Uterus (tissue), 4 donors: ENCODE measurements at places on chromosomes 2 and 18. TPM values are rescaled to one million over a fixed set of nuclear protein-coding genes. Genes with fewer than 3 reads are reported as not detected.

Gene IL37
- not detected for total RNA-seq

- no peak for DNase-seq
Measured at GRCh38 chr2:12352889-12353288, 363.8 kb upstream of the TRIB2 start.

Gene WDR43
- total RNA-seq = 69.4 TPM

Gene MDH1B
- total RNA-seq = 38.2 TPM

DNA sequence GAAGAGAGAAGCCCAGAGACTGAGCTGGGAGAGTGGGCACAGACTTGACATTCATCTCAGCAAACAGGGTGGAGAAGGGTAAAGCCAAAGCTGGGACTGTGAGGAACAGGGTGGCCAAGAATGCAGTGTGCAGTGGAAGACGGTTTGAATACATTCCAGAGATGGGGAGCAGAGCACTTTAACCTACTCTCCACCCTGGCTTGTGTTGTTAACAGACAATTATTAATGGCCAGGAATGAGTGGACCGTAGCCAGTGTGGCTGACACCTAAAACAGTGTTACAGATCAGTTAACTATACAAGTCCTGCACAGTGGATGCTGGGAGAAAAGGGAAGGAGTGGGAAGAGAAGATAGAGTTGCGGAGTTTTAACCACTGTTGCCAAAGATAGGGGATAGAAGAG, 7.4 kb upstream of the NAB1 start:
- DNase-seq = no peak

DNA sequence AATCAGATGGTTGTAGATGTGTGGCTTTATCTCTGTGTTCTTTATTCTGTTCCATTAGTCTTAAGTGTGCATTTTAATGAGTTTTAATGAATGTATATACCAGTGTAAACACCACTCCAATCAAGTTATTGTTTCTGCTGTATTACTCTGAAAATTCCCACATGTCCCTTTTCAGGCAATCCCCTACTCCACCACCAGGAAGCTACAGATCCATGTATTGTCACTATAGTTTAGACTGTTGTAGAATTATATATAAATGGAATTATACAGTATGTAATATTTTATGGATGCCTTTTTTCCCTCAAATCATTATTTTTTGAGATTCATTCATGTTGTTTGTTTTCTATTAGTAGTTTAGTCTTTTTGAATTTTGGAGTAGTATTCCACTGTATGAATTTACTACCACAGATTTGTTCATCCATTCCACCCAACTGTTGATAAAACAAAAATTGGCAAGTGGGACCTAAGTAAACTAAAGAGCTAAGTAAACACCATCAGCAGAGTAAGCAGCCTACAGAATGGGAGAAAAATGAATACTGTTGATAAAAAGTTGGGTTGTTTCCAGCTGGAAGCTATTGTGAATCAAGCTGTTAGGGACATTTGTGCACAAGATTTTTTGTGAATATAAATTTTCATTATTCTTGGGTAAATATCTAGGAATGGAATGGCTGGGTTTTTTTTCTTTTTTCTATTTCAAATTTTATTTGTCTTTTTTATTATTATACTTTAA, 262.0 kb downstream of the CAMKMT start:
- no peak for DNase-seq
